ENCODE measurements at places on chromosomes 7 and 10.

DNA sequence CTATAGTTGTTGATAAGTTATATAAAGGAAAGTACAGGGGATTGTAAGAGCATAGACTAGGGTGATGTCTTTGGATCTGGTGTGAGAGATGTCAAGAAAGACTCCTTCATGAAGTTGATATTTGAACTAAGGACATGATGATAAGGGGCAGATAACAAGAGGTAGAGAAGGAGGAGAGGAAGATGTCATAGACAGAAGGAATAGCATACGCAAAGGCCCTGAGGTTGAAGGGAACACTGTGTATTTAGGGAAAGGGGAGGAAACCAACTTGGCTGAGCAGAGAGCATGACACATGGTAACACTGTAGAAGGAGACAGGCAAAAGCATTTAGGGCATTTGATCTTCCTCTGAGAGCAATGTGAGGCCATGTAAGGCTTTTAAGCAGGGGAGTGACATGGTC lies 170.8 kb downstream of the CHN2 start:
- no peak for DNase-seq

DNA sequence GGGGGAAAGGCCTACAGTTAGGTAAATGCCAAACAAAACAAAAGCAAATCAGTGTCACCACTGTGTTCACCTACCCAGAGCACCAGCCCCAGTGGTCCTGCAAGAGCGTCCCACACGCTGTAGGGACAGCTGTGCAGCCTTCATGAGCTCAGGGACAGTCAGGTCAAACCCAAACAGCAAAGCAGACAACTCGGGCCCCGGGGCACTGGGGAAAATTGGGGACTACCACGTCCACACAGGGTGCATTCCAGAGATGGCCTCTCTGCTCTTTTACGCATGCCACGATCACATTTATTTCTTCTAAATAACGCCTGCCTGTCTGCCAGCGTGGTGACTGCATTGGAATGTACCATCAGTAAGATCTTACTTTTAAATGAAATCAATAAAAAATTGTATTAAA lies 21.7 kb downstream of the EBF3 start:
- DNase-seq = no peak

DNA sequence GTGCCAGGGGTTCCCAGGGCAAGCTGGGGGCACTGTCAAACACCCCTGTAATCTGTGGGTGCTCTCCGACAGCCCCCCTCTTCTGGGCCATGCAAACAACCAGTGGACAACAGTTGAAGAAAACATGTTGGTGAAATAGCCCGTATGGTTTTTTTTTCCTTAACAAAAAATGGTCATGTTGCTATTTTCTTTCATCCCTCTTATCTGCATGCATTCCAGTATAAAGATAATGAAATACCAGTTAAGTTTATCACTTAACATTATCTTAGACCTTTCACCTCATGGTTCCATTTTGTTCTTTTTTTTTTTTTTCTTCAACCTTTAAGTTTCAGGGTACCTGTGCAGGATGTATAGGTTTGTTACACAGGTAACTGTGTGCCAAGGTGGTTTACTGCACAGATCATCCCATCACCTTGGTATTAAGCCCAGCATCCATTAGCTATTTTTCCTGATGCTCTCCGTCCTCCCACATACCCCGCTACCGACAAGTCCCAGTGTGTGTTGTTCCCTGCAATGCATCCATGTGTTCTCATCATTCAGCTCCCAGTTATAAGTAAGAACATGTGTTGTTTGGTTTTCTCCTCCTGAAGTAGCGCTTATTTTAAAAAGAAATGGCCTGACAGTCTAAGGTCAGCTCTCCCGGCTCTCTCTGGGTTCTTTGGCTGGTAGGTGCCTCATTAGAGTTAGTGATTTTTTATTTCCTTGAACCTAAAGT lies 110.1 kb downstream of the NRP1 start:
- DNase-seq = no peak

- no peak for DNase-seq
Measured at GRCh38 chr7:87447116-87447635, 28.3 kb downstream of the ABCB4 start.

GRCh38 chr10:112655722-112656121 lies 208.7 kb downstream of the VTI1A start:
- no peak for DNase-seq

- DNase-seq = no peak
Measured at GRCh38 chr7:128692623-128693270, 20.7 kb downstream of the GARIN1A start.

DNA sequence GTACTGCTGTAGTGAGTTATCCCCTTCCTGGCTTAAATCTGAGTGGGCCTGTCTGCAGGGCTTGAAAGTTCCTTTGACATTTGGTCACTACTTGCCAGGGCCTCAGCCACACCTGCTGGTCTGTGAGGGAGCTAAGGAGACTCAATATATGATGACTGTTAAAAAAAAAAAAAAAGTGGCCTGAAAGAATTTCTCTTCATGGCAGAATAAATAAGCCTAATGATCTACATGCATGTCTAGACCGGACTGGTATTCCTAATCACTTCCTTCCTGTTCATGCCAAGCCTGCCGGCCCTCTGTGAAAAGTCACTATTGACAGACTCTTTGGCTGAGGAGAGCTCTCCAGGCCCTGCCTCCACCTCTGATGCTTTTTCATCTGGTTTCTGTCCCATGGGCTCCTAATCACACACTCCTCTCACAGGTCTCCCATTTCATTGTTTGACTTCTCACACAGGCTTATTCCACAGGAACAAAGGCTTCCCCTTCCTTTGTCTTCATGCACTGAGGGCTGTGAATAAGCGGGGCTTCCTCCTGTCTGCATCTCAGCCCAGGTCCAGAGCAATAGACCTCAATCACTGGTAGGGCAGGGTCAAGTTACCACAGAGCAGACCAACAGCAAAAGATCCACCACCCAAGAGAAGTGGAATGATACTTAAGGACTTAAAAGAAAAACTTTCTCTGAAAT lies 99.1 kb upstream of the SEC61G start:
- DNase-seq = no peak

GRCh38 chr7:150845421-150845861 lies 6.9 kb upstream of the AOC1 start:
- DNase-seq = no peak

DNA sequence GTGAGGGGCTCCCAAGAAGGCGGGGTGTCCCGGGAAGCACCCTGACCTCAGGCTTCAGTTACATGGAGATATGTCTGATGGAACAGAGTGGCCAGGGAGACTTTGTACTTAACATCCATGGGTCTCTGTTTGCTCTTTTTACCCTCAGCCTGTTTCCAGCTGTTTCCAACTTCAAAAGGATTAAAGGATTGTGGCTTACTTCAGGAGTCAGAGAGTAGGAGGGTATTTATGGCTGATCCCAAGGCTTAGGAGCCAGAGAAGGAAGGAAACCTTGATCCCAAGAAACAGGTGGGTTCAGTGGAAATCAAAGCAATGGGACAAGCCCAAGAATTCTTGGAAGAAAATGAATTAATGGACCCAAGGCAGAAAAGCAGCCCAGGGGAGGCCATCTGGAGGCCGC lies 37.7 kb upstream of the ZNF438 start:
- no peak for DNase-seq

DNA sequence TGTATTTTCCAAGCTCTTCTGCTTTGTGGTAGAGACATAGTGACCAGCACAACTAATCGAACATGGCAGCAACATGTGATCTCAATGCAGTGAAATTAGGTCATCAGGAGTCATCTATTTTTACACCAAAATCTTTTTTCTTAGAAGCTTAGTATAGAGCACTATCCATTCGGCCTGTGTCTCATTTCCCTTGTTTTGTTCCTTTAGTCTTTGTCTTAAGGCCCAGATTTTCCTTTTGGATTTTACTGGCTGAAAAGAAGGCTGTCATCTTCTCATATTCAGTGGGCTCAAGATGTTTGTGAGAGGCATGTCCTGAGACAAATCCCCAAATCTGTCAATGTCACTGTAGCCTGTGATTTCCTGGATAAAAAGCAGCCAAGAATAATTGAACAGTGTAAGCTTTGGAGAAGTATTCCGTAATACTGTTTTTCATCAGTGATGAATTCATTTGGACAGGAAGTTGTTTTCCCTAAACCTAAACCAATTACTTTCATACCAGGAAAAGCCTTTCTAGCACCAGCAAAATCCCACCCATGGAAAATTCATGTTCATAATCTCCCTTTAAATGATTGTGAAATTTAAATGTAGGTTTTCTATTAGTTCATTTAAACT lies 55.2 kb downstream of the MAGI2 start:
- no peak for DNase-seq

GRCh38 chr10:33559105-33559504 lies 224.6 kb upstream of the NRP1 start:
- no peak for DNase-seq

DNA sequence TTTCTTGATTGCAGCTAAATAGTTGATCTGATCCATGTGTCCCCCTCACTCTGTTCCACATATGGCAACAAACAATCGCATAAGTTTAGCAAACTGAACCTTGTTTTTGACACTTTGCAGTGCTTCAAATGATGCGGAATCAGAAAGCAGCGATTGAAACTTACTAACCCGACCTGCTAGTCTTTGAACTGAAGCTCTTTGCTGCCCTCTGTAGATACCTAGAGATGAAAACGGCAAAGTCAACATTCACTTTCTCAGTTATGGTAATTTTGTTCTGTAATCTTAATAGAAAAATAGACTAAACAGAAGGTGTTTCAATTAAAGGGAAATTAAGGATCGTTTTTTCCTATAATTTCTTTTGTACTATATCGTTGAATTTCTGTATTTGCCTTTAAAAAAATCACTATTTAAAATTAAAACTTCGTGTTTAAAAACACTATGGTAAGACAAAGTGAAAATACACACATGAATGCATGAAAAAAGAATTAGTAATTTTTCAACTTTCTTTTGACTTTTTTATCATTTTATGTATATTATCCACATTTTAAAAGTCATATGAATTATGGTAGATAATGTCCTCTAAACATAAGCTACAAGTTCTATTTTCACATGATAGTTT lies 276.5 kb downstream of the MAGI2 start:
- no peak for DNase-seq

DNA sequence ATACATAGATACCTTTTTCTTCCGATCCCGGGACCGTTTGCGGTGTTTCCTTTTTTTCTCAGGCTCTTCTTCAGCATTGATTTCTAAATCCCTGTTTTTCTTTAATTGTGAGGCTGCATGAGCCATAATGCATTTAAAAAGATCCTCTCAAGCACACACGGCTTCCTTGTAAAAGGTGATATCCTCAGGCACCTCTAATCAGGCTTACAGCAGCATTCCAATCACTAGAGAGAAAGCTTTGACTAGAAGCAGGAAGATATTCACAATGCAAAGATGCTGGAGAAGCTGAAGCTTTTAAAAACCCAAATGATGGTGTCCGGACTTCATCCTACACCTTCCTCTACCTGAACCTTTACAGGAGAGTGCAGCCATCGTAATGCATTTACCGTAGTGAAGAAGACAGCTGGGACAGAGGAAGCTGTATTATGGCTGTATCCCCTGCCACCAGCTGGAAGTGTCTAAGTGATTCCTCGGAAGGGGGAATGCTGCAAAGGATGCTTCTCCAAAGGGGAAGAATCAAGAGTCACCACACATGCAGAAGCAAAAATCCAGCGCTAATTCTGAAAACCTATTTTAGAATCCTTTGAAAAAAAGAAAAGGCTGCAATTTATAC lies at the start of gene ANK3:
Gene ANK3 (minus strand): TSS at position 463 of the 613 bp plus-strand sequence. CDS start 337 bp downstream, at position 126.
- no peak for DNase-seq

DNA sequence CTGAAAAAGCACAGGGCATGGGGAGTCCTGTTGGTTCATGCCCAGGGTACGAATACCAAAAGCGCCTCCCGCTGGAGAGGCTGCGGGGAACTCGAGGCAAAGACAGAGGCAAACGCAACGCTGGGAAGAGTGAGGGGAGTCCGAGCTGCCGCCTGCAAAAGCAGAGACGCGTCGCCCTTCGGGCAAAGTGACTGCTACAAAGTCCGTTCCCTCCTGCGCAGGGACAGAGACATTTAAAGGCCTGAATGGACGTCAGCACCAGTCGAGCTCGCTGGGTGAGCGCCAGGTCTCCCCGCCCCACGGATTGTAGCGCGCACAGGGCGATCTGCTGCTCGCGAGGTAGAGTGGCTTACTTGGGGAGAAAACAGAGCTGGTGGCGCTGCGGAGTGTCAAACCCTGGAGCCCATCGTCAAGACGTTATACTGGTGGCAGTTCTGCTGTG lies 732.8 kb downstream of the ZWINT start:
- DNase-seq = no peak

GRCh38 chr7:75722373-75722772 lies 16.4 kb downstream of the HIP1 start:
- no peak for DNase-seq

- no peak for DNase-seq
Measured at GRCh38 chr10:60283397-60283796, 106.3 kb downstream of the ANK3 start.
